Suprapubic skin (tissue), 4 donors: ENCODE measurements at places on chromosomes 3 and 15. TPM values are rescaled to one million over a fixed set of nuclear protein-coding genes. Genes with fewer than 3 reads are reported as not detected.

DNA sequence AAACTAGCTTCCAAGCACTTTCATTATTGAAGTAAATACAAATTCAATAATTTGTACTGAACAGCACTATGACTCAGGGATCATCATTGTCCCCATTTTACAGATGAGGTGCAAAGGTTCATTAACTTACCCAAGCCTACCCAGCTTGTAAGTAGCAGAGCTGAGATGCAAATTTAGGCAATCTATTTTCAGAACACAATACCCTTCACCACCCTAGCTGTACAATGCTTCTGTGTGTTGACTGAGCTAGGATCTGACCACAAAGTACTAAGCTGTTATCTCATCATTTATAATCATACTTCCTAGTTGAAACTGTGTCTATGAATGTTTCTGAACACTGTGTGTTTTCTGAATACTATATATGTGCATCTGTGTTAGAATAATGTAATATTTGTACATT, 3.2 kb upstream of the ILDR1 start:
- H3K27ac ChIP-seq, result no peak overlapping the region
- peaks cover 7% of the 10 kb centered on the region for H3K27me3 ChIP-seq
- peaks cover 9% of the 10 kb centered on the region for H3K4me1 ChIP-seq
- no peak overlapping the region for H3K4me3 ChIP-seq
- DNase-seq, result no peak
- H3K36me3 ChIP-seq, result no peaks in the 10 kb centered on the region

- no peaks in the 10 kb centered on the region for H3K36me3 ChIP-seq
- peaks cover 23% of the 10 kb centered on the region for H3K4me1 ChIP-seq
- H3K4me3 ChIP-seq, result no peak overlapping the region
- no peak for DNase-seq
- no peaks in the 10 kb centered on the region for H3K27me3 ChIP-seq
Measured at GRCh38 chr3:108008931-108009639, 81.7 kb downstream of the CD47 start.

GRCh38 chr3:189404797-189405484, 226.2 kb upstream of the TP63 start:
- no peaks in the 10 kb centered on the region for H3K36me3 ChIP-seq
- DNase-seq, result no peak
- H3K27ac ChIP-seq, result no peak overlapping the region

DNA sequence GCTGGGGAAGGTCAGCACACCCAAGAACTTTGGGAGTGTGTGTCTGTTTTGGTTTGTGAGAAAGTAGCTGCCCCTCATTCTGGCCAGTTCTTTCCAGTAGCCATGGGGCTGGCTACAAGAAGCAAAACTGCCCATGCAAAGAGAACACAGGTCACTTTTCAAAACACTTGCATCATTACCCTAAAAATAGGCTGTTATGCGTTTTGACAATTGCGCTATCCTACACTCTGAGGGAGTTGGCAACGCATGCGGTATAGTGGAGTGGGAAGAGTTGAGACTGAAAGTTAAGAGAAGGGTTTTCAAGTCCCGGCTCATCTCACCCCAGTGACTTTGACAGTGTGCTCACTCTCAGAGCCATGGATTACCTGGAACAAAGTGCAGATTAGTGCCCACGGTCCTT, 41.8 kb upstream of the MYZAP start:
- no peaks in the 10 kb centered on the region for H3K27me3 ChIP-seq
- no peak overlapping the region for H3K4me3 ChIP-seq
- no peak for DNase-seq
- H3K4me1 ChIP-seq, result peaks cover 21% of the 10 kb centered on the region

DNA sequence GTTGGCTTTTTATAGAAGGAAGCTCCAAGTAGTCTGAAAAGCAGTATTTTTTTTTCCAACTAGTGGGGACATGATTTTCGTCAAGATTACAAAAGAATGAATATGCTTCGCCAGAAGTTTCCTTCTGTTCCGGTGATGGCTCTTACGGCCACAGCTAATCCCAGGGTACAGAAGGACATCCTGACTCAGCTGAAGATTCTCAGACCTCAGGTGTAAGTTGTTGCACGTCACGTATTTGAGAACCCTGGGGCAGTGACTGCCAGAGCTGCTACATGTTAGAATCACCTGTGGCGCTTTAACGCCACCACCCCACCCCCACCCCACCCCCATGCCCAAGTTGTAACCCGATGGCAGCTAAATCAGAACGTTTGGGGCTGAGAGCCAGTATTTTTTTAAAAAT, 52.2 kb downstream of the BLM start:
- no peaks in the 10 kb centered on the region for H3K27me3 ChIP-seq
- no peak for DNase-seq
- no peaks in the 10 kb centered on the region for H3K36me3 ChIP-seq
- no peaks in the 10 kb centered on the region for H3K4me1 ChIP-seq

- no peak overlapping the region for H3K4me3 ChIP-seq
- H3K4me1 ChIP-seq, result peaks cover 23% of the 10 kb centered on the region
- DNase-seq, result no peak
- no peaks in the 10 kb centered on the region for H3K27me3 ChIP-seq
- no peaks in the 10 kb centered on the region for H3K36me3 ChIP-seq
Measured at GRCh38 chr15:39358441-39359041, 222.3 kb upstream of the THBS1 start.

GRCh38 chr3:41508063-41508696, 308.9 kb downstream of the CTNNB1 start:
- H3K27ac ChIP-seq, result no peak overlapping the region
- H3K4me1 ChIP-seq, result no peaks in the 10 kb centered on the region
- no peak for DNase-seq
- no peaks in the 10 kb centered on the region for H3K36me3 ChIP-seq

GRCh38 chr3:30034246-30034991, 572.0 kb upstream of the TGFBR2 start:
- no peak for DNase-seq
- H3K4me1 ChIP-seq, result no peaks in the 10 kb centered on the region
- H3K36me3 ChIP-seq, result no peaks in the 10 kb centered on the region

- DNase-seq, result no peak
- H3K4me3 ChIP-seq, result no peak overlapping the region
- no peaks in the 10 kb centered on the region for H3K4me1 ChIP-seq
- H3K27ac ChIP-seq, result no peak overlapping the region
- no peaks in the 10 kb centered on the region for H3K27me3 ChIP-seq
Measured at GRCh38 chr3:94778289-94778688, 715.4 kb downstream of the NSUN3 start.

GRCh38 chr3:179544981-179545645, 17.6 kb upstream of the ACTL6A start:
- no peak overlapping the region for H3K4me3 ChIP-seq
- no peaks in the 10 kb centered on the region for H3K36me3 ChIP-seq
- no peaks in the 10 kb centered on the region for H3K4me1 ChIP-seq

GRCh38 chr3:107524841-107525643, 2.3 kb downstream of the BBX start:
- H3K27ac ChIP-seq, result peak overlapping the region; percentile 87
- DNase-seq, result peak; percentile 81
- H3K27me3 ChIP-seq, result no peaks in the 10 kb centered on the region
- peak overlapping the region; percentile 93 for H3K4me3 ChIP-seq
- H3K4me1 ChIP-seq, result peaks cover 14% of the 10 kb centered on the region

ATP13A4 gene
- 75.0 TPM for total RNA-seq

FANCD2 gene
- 12.4 TPM for total RNA-seq

CCR8 gene
- not detected for total RNA-seq

ZNF620 gene
- 2.9 TPM for total RNA-seq
